ENCODE measurements at places on chromosomes 3 and 15. TPM values are rescaled to one million over a fixed set of nuclear protein-coding genes. Genes with fewer than 3 reads are reported as not detected.
A peak's percentile ranks its signal among the peaks of the same experiment; 100 is the strongest.

The NSMCE3 gene
- total RNA-seq, result 6.1 TPM

The TF gene
- total RNA-seq, result 7.4 TPM

The NR2E3 gene
- 0.72 TPM for total RNA-seq

The MKRN3 gene
- 1.6 TPM for total RNA-seq

GRCh38 chr3:184015381-184016019, 2.2 kb downstream of the ABCC5 start:
- no peak overlapping the region for H3K27ac ChIP-seq
- peaks cover 4% of the 10 kb centered on the region for H3K36me3 ChIP-seq
- no peaks in the 10 kb centered on the region for H3K27me3 ChIP-seq
- no peak overlapping the region for H3K4me3 ChIP-seq
- no peaks in the 10 kb centered on the region for H3K4me1 ChIP-seq
- DNase-seq, result no peak

GRCh38 chr3:56291953-56292352, 176.3 kb downstream of the ERC2 start:
- H3K27me3 ChIP-seq, result no peaks in the 10 kb centered on the region
- no peak overlapping the region for H3K4me3 ChIP-seq
- DNase-seq, result no peak
- no peaks in the 10 kb centered on the region for H3K36me3 ChIP-seq
- H3K4me1 ChIP-seq, result no peaks in the 10 kb centered on the region

DNA sequence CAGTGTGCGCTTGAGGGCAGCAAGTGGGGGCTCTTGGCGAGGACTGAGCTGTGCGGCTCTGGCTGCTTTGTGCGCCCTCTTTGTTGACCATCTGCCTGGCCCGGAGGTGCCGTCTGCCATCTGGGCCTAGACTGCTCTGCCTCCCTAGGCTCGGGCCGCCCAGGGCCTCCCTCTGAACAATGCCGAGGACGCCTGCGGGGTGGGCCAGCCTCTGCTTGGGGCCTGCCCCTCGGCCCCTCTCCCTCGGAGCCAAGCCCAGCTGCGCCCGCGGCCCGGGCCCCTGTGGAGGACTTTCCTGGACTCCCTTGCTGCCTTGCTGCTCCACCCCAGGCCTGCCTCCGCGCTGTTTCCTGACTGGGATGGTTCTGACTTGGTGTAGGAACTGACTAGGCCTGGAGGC, 31.9 kb upstream of the SPSB4 start:
- no peak overlapping the region for H3K4me3 ChIP-seq
- no peak overlapping the region for H3K27ac ChIP-seq
- no peak for DNase-seq
- no peaks in the 10 kb centered on the region for H3K4me1 ChIP-seq
- H3K27me3 ChIP-seq, result no peaks in the 10 kb centered on the region

DNA sequence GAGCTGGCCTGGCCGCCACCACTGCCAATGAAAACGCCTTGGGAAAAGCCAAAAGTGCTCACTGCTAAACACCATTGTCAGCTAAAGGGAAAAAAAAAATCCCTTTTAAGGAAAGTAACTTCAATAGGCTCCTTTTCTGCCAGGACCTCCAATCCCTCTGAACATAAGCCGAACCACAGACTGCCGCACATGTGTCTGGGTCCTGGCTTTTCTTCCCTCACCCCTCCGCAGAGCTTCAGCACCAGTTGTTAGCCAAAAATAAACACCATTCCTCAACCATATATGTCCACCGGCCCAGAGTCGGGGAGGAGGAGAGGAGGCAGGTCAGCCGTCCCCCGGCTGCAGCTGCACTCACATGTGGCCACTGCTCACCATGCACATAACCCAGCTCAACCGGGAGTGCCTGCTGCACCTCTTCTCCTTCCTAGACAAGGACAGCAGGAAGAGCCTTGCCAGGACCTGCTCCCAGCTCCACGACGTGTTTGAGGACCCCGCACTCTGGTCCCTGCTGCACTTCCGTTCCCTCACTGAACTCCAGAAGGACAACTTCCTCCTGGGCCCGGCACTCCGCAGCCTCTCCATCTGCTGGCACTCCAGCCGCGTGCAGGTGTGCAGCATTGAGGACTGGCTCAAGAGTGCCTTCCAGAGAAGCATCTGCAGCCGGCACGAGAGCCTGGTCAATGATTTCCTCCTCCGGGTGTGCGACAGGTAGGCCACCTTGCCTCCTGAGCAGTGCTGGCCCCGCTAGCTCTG, at the start of gene FBXL22:
Gene FBXL22 (plus strand): TSS at position 350 of the 753 bp plus-strand sequence. CDS start 6 bp downstream, at position 356.
- H3K27me3 ChIP-seq, result no peaks in the 10 kb centered on the region
- peaks cover 6% of the 10 kb centered on the region for H3K4me1 ChIP-seq
- peak; percentile 67 for DNase-seq
- peak within 1 kb of the TSS; percentile 87 for H3K27ac ChIP-seq

GRCh38 chr3:42276141-42277132, 10.5 kb upstream of the CCK start:
- no peaks in the 10 kb centered on the region for H3K4me1 ChIP-seq
- H3K27me3 ChIP-seq, result no peaks in the 10 kb centered on the region
- no peaks in the 10 kb centered on the region for H3K36me3 ChIP-seq
- no peak for DNase-seq
- H3K4me3 ChIP-seq, result no peak overlapping the region
- H3K27ac ChIP-seq, result no peak overlapping the region

GRCh38 chr3:142226474-142226873, 1.1 kb upstream of the GK5 start:
- H3K4me1 ChIP-seq, result no peaks in the 10 kb centered on the region
- no peak overlapping the region for H3K4me3 ChIP-seq
- DNase-seq, result no peak
- no peak overlapping the region for H3K27ac ChIP-seq

DNA sequence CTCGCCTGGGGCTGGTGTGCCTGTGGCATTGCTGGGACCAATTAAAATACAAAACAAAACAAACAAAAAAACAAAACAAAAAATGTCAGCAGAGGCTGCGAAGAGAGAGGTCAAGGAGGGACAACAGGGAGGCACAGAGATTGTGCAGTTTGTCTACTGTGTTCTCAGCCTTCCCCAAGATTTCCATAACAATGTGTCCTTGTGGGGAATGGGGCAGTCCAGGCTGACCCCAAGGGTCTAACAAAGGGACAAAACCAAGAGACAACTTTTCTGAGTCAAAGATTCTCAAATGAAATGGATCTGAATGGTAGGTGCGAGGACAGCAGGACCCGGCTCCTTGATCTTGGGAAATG, 46.4 kb upstream of the TRPM1 start:
- no peak overlapping the region for H3K27ac ChIP-seq
- H3K4me3 ChIP-seq, result no peak overlapping the region
- no peaks in the 10 kb centered on the region for H3K4me1 ChIP-seq
- no peak for DNase-seq
- H3K36me3 ChIP-seq, result no peaks in the 10 kb centered on the region
- no peaks in the 10 kb centered on the region for H3K27me3 ChIP-seq

- H3K27ac ChIP-seq, result no peak overlapping the region
- no peaks in the 10 kb centered on the region for H3K36me3 ChIP-seq
- no peaks in the 10 kb centered on the region for H3K27me3 ChIP-seq
- no peak for DNase-seq
- H3K4me1 ChIP-seq, result no peaks in the 10 kb centered on the region
- no peak overlapping the region for H3K4me3 ChIP-seq
These were observed 272.2 kb upstream of the NR2F2 start for GRCh38 chr15:96058103-96058851.

- no peaks in the 10 kb centered on the region for H3K27me3 ChIP-seq
- no peak overlapping the region for H3K27ac ChIP-seq
- DNase-seq, result no peak
- H3K4me1 ChIP-seq, result no peaks in the 10 kb centered on the region
These were observed 318.8 kb upstream of the GBE1 start for GRCh38 chr3:82080261-82080660.

- H3K4me1 ChIP-seq, result peaks cover 11% of the 10 kb centered on the region
- H3K4me3 ChIP-seq, result no peak overlapping the region
- no peak overlapping the region for H3K27ac ChIP-seq
- no peaks in the 10 kb centered on the region for H3K27me3 ChIP-seq
These were observed 759.7 kb downstream of the NTRK3 start for GRCh38 chr15:87496795-87497194.

DNA sequence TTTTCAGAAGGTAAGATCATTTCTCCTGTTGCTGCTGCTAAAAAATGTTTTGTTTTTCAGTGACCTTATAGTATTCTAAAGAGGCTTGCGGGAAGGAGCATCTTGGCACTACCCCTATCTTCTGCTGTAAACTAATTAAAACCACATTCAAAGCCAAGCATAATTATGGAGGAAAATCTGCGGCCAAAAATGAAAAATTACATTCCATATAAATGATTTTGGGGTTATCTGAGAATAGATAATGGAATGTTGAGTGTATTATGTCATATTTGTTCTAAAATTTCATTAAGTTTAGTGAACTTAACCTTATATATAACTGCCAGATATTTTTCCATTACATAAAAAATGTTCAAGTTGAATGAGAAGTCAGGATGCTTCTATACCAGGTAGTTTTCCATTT, 170.4 kb upstream of the TMC3 start:
- H3K4me1 ChIP-seq, result no peaks in the 10 kb centered on the region
- no peaks in the 10 kb centered on the region for H3K27me3 ChIP-seq
- H3K27ac ChIP-seq, result no peak overlapping the region
- no peaks in the 10 kb centered on the region for H3K36me3 ChIP-seq
- no peak for DNase-seq

- H3K4me3 ChIP-seq, result no peak overlapping the region
- no peaks in the 10 kb centered on the region for H3K27me3 ChIP-seq
- no peak overlapping the region for H3K27ac ChIP-seq
- no peaks in the 10 kb centered on the region for H3K4me1 ChIP-seq
- no peaks in the 10 kb centered on the region for H3K36me3 ChIP-seq
- DNase-seq, result peak; percentile 34
These were observed 47.3 kb downstream of the BDH1 start for GRCh38 chr3:197508461-197508860.

GRCh38 chr3:23356169-23356568, 153.0 kb downstream of the UBE2E2 start:
- H3K27ac ChIP-seq, result no peak overlapping the region
- no peaks in the 10 kb centered on the region for H3K27me3 ChIP-seq
- DNase-seq, result no peak
- H3K36me3 ChIP-seq, result no peaks in the 10 kb centered on the region

- no peaks in the 10 kb centered on the region for H3K36me3 ChIP-seq
- no peak for DNase-seq
- peaks cover 3% of the 10 kb centered on the region for H3K4me1 ChIP-seq
- no peak overlapping the region for H3K27ac ChIP-seq
- no peak overlapping the region for H3K4me3 ChIP-seq
These were observed 762.7 kb upstream of the CFAP20DC start for GRCh38 chr3:59812237-59813147.

- no peak overlapping the region for H3K4me3 ChIP-seq
- H3K27me3 ChIP-seq, result no peaks in the 10 kb centered on the region
- H3K4me1 ChIP-seq, result no peaks in the 10 kb centered on the region
- DNase-seq, result no peak
These were observed 79.5 kb downstream of the DPH6 start for GRCh38 chr15:35466476-35466875.
